ENCODE measurements at places on chromosomes 2 and 18.
A peak's percentile ranks its signal among the peaks of the same experiment; 100 is the strongest.

GRCh38 chr18:63161032-63161760, 158.4 kb downstream of the BCL2 start:
- DNase-seq, result no peak

GRCh38 chr2:162266460-162266760, 23.2 kb upstream of the FAP start:
- no peak for DNase-seq

- DNase-seq, result peak; percentile 15
These were observed 46.0 kb downstream of the TMEFF2 start for GRCh38 chr2:192148620-192149321.

DNA sequence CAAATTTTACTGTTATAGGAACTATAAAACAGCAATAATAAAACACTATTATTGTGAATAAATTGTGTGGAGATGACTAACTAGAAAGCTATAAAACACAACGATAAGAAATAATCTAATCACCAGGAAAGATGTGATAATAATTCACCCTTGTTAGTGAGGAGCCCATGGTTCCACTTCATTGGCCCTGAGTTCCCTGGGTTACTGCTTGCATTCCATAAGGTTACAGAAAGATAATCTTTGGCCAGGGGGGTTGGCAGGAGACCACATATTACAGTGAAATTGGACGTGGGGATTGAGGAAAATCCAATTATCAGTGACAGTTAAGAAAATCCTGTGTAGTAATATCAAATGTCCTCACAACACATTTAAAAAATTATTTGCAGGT, 2.5 kb upstream of the CPO start:
- DNase-seq, result no peak

DNA sequence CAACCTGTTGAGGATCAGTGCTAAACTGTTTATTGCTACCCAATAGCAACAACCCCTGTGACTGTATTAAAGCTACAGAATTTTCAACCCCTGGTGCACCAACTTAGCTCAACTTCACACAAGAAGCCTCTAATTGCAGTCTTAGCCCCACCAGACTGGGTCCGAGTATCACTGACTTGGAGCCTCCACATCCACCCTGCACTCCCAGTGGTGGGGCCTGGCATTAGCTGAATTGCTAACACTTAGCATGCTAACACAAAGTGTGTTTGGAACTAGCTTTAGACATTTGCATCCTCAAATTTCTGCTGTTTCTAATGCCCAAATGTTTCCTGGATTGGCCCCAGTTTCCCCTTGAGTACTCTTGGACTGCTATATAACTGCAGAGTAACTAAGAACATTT, 298.6 kb downstream of the AGPS start:
- DNase-seq, result no peak

DNA sequence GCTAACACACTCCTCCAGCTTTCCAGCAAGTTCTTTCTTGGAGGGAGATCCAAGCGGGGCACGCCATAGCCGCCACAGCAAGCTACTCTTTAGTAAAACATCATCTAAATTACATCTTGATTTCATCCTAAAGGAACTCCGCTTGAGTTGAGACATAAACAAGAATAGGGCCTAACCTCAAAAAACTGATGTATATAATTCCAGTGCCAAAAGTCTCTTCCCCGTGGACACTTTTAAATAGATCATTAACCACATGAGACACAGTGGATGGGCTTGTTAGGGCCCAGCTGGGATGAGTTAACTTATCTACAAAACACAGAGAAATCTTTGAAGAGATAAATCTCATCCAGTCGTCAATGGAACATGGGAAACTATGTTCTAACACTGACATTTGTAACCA, 20.8 kb upstream of the MLPH start:
- DNase-seq, result no peak

GRCh38 chr2:199466692-199467065, 8.9 kb upstream of the SATB2 start:
- DNase-seq, result peak; percentile 11

- DNase-seq, result no peak
These were observed 160.8 kb downstream of the BCL2 start for GRCh38 chr18:63158676-63159291.

- no peak for DNase-seq
These were observed 213.1 kb downstream of the NBAS start for GRCh38 chr2:15348045-15348444.

- no peak for DNase-seq
These were observed 1134.9 kb upstream of the FAM98A start for GRCh38 chr2:34734042-34734441.
